ENCODE measurements at places on chromosomes 13 and 19.

- DNase-seq = peak; percentile 35
Measured at GRCh38 chr19:46287585-46287984, 9.3 kb upstream of the HIF3A start.

DNA sequence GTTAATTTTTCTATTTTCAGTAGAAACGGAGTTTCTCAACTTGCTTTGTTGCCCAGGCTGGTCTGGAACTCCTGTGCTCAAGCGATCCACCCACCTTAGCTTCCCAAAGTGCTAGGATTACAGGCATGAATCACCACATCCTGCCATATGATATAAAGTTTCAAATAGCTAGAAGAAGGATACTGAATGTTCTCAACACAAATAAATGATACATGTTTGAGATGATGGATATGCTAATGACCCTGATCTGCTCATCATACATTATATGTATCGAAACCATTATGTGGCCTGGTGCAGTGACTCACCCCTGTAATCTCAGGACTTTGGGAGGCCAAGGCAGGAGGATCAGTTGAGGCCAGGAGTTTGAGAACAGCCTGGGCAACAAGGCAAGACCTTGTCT lies 11.5 kb downstream of the CIB3 start:
- peak; percentile 83 for DNase-seq

GRCh38 chr13:97568850-97569249 lies 134.9 kb downstream of the RAP2A start:
- no peak for DNase-seq

DNA sequence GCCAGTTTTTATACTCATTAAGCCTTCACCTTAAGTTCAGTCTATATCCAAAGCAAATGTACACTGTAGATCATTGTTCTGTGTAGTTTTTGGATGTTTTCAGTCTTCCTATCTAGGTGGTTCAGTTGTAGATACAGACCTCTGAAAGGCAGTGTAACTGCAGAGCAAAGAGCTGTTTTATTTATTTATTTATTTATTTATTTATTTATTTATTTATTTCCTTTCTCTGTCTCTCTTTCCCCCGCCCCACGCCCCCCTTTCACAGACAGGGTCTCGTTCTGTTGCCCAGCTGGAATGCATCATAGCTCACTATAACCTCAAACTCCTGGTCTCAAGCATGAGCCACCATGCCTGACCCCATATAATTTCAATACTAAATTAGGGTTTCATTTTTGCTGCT lies 281.8 kb upstream of the KLHL1 start:
- no peak for DNase-seq

GRCh38 chr13:41145136-41145908 lies 12.7 kb upstream of the KBTBD6 start:
- peak; percentile 53 for DNase-seq

GRCh38 chr19:30662211-30662861 lies 290.2 kb downstream of the ZNF536 start:
- DNase-seq = peak; percentile 14

- no peak for DNase-seq
Measured at GRCh38 chr19:7145494-7145893, 76.0 kb downstream of the ZNF557 start.

- DNase-seq = peak; percentile 69
Measured at GRCh38 chr13:23289917-23290357, 109.2 kb downstream of the SGCG start.

DNA sequence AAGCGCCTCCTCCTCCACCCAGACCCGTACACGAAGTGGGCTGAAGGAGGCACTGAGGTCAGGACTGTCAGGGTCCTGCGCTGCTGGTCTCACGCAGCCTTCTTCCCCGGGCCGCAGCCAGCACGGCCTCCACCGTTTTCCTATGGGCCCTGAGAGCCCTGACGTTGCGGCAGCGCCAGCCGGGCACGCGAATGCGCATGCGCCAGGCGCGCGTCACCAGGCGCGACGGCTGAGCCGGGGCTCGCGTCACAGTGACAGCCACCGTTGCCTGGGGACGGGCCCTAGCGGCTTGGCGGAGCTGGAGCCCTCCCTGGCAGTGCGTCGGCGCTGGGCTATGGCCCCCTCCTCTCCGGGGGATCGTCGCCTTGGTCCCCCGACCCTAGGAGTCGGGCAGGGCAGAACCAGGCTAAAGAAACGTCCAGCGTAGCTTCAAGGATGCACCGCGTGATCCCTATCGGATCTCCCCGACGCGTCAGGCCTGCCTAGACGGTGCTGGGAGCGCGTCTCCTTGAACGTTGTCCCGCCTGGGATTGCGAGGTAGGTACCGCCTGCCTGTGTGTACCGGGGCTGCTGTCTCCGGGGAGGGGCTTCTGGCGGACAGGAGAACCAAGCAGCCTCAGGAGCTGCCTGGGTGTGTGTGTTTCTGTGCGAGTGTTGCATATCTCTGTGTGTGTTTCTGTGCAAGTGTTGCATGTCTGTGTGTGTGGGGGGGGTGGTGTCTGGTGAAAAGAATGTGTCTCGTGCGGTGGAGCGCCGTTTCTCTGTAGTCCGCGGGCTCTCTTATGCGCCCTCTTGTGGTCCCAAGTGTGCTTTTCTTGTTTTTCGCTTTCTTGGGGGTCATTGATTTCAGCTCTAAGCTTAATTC lies 43.2 kb downstream of the ZNF571 start:
- peak; percentile 78 for DNase-seq

DNA sequence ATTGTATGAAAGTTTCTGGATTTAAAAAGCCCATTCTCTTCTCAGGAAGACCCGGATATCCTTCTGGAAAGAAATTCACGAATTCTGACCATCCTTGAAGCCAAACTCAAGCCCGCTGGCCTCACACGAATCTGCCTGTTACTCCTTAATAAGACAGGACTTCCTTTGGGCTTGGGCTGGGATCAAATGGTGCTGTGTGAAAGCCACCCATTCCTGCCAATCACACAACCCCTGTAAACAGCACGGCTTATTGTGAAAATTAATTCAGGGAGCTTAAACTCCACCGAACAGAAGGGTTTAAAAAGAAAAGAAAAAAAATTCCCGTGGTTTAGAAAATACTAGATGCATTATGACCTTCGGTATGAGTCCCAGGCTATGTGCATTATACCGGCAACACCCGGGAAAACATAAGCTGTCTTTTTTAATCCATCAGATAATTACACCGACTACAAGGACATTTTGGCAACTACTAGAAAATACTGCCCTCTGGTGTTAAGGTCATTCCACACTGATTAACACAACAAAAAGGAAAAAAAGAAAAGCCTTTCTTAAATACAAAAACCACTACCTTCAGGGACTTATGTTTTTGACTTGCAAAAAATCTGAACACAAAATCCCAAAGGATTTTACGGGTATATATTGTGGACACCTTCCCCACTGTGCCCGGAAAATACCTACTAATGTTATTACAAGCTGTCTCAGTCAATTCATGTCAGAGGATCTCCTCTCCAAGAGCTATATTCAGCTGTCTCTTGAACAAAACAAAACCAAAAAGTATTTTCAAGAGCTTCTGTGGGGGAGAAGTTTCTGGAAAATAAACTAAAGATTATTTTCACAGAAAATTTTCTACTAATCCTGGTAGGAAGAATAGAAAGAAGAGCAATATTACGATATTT lies 76.0 kb upstream of the LSM14A start:
- DNase-seq = peak; percentile 75

- no peak for DNase-seq
Measured at GRCh38 chr19:5096536-5096935, 127.6 kb downstream of the KDM4B start.

DNA sequence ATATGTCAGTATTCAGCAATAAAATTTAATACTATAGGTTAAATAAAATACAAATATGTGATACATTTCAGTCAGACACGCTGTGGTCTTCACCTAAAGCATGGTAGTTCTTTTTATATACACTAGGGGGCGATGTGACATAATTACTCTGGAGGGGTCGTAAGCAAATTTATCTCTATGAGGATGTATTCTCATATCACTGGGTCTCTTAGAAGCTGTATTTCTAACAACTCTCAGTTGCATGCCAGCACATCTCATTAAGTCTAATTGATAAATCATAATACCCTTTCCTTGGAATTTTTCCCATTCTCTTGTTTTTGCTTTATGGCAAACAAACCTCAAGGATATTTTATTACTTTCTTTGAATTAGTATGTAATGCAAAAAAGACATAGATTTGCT lies 3.9 kb upstream of the PCDH17 start:
- peak; percentile 52 for DNase-seq

Data from choroid plexus epithelial cell (primary cell).